ENCODE measurements at places on chromosomes 2 and 18.

DNA sequence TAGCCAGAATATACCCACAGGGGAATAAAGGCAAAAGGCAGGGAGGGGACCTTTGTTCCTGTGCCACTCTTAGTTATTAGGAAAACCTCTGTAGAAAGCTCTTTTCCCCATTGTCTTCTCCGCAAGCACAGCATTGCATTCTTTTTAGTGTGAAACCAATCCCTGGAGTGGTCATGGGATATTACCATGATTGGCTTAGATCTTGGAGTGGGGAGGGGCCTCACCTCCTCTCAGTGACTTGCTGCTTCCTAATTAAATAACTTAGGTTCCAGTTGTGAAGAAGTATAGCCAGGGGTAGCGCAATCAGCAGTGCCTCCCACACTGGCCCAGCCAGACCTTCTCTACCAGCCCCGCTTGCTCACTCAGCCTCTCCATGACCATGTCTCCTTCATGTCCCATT is 49.9 kb upstream of the AFF3 start:
- H3K27ac ChIP-seq = no peak overlapping the region
- no peaks in the 10 kb centered on the region for H3K36me3 ChIP-seq
- no peak overlapping the region for H3K4me3 ChIP-seq
- DNase-seq = no peak
- no peaks in the 10 kb centered on the region for H3K4me1 ChIP-seq
- peaks cover 6% of the 10 kb centered on the region for H3K27me3 ChIP-seq

- H3K27ac ChIP-seq = peak overlapping the region; percentile 85
- H3K27me3 ChIP-seq = no peaks in the 10 kb centered on the region
- H3K36me3 ChIP-seq = no peaks in the 10 kb centered on the region
- DNase-seq = no peak
- no peak overlapping the region for H3K4me3 ChIP-seq
- H3K4me1 ChIP-seq = peaks cover 23% of the 10 kb centered on the region
These were observed 38.6 kb downstream of the CYP1B1 start for GRCh38 chr2:38037325-38037724.

- no peaks in the 10 kb centered on the region for H3K4me1 ChIP-seq
- DNase-seq = no peak
- no peak overlapping the region for H3K27ac ChIP-seq
- no peaks in the 10 kb centered on the region for H3K27me3 ChIP-seq
- no peak overlapping the region for H3K4me3 ChIP-seq
- peaks cover 22% of the 10 kb centered on the region for H3K36me3 ChIP-seq
These were observed 9.2 kb downstream of the PRADC1 start for GRCh38 chr2:73223821-73224220.

DNA sequence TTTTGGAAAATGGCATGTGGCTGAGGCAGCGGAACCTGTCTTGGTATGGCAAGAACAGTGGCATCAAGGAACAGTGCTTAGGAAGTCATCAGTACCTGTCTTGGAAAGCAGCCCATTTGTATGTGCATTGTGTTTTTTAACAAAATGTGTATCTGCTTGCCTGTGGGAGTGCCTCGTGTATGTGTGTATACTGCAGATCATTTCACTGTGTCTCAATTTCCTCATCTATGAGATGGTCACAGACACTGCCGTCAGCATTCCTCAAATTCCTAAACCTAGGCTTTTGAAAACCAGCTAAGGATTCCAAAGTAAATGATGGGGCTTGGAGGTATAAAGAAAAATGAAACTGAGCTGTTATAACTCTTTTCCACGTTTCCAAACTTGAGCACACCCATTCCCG is 441.3 kb downstream of the RND3 start:
- H3K4me3 ChIP-seq = no peak overlapping the region
- no peaks in the 10 kb centered on the region for H3K27me3 ChIP-seq
- no peak overlapping the region for H3K27ac ChIP-seq
- H3K4me1 ChIP-seq = no peaks in the 10 kb centered on the region
- H3K36me3 ChIP-seq = no peaks in the 10 kb centered on the region
- DNase-seq = no peak

DNA sequence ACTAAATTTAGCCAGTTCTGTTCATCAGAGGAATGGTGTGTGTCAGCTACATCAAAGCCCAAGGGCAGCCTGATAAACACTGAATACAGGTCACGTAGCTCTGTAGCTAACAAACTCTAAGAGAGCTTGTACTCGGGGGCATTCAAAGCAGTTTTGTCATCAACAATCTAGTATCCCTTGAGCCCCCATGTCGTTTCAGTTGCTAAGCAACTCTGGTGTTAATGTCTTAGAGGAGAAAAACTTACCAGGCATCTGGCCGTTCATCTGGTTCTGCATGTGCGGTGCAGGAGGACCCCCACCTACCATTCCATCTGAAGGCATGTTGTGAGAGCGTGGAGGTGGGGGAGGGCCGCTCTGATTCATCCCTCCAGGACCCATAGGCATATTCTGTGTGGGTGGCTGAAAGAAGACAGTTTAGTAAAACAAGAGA is 33.1 kb downstream of the SS18 start:
- DNase-seq = no peak
- no peak overlapping the region for H3K4me3 ChIP-seq
- H3K36me3 ChIP-seq = peaks cover 4% of the 10 kb centered on the region
- H3K4me1 ChIP-seq = no peaks in the 10 kb centered on the region
- H3K27me3 ChIP-seq = no peaks in the 10 kb centered on the region

GRCh38 chr18:37578182-37578678 is 12.6 kb upstream of the CELF4 start:
- no peaks in the 10 kb centered on the region for H3K27me3 ChIP-seq
- H3K4me1 ChIP-seq = no peaks in the 10 kb centered on the region
- H3K27ac ChIP-seq = no peak overlapping the region
- H3K36me3 ChIP-seq = no peaks in the 10 kb centered on the region

- H3K27ac ChIP-seq = no peak overlapping the region
- H3K36me3 ChIP-seq = no peaks in the 10 kb centered on the region
- H3K4me3 ChIP-seq = no peak overlapping the region
- H3K27me3 ChIP-seq = peaks cover 1% of the 10 kb centered on the region
- DNase-seq = no peak
- H3K4me1 ChIP-seq = peaks cover 10% of the 10 kb centered on the region
These were observed 2.5 kb upstream of the ADRA2B start for GRCh38 chr2:96118698-96119388.
